ENCODE measurements at places on chromosomes 4 and X.

GRCh38 chr4:27009539-27009938 lies 148.9 kb downstream of the STIM2 start:
- DNase-seq = no peak

DNA sequence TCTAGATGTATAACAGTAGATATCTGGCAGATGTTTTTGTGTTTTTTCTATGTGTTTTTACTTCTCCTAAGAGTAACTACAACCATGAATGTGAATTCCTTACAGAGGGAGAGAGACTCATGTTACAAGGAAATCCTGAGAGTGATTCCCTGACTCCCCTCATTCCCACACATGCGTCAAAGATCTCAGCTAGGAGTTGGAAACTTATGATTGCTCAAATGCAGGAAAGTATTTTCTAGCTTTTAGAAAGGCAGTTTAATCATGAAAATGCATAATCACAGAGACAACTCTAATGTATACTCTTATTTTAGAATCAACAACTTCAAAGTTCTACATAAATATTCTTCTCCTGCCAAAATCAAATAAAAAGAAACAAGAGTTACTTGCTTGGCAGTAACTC lies 121.8 kb downstream of the PDE5A start:
- DNase-seq = no peak

DNA sequence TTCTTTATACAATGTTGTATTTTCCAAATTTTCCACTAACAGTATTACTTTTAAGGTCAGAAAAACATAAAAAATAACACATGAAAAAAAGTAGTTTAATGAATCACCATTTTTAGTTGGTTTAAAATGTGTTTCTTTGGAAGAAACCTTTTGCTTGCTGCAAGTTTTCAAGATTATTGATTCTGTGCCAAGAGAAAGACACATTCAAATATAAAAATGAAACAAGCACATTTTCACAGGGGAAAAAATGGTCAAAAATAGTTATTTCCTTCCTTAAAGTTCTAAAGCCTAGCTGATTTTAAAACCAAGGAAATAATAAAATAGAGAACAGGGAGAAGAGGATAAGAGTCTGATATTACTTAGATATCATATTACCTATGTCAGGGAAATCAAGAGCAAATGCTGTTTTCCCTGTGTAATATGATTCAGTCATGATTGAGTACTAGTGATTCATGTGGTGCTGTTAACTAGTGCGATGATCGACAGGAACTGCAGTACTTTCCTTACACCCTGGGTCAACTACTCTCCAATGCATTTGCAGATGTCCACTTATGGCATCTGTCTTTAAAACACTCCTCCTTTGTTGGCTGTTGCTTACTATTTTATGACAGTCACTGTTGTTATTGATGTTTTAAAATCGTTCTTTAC lies 103.8 kb downstream of the CAMK2D start:
- DNase-seq = no peak

DNA sequence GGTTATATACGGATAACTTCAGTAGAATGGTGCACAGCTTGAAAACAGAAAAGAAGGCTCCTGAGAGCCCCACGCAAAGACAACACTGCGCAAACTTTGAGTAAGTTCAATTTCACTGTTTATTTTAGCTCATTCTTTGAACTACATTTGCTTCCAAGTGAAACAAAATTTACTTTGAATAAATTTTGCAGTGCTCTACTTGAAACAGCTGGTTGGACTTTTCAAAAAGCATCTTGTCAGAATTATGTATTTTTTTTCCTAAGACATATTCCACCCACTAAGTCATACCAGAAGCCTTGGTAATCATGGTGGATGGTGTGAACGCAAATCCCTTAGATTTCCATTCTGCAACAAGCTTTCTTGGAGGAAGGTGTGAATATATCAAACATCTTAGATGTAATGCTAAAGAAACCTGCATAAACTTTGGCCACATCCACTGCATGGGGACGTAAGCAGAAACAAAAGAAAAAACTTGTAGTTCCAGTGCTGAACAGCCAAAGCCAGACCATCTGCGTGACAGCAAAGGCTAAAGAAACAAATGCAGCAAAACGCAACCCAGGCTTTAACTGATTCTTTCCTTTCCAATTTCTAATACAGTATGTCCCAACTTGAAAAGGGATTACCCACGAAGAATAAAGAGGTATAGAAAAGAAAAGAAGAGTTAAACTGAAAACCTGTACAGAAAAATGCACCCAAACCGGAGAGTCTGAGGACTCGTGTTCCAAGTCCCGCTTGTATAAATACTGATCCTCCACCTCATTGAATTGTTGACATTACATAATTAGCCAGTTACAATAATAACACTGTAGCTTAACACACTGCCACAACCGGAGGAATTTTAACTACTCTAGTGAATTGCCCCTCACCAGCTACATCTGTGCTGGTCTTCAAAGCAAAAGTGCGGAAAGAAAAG lies 90.9 kb downstream of the SH3RF1 start:
- DNase-seq = no peak

DNA sequence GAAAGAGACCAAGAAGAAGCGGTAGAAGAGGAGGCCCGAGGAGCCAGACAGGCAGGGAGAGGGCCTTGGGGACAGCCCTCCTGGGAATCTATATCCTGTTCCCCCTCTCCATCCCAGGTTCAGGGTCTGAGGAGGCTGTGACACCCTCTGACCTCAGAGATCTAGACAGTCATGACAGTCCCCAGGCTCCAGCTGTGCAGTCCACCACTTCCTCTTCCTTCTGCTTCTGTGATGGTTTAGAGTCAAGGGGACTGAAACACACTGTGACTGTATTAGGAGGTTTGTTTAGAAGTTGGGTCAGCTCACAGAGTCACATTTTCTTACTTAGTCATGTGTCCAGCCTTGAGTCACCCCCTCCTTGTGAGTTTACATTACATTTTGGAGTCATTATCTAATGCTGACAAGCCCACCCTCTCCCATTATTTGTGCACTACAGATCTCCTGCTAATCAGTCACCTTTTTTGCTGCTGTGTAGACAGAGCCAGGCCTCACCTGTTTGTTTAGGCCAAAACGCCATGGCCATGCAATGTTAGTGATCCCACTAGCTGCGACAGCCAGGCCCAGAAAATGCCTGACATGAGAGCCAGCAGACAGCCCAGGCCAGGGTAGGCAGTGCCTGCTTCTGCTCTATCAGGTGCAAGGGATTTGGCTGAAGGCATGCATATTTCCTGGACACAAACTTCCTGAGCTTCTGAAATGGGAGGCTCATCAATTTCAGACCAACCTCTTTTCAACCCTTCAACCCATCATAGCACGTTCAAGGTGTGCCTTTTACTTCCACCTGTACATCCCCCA lies 26.0 kb downstream of the MANBA start:
- DNase-seq = peak; percentile 17

DNA sequence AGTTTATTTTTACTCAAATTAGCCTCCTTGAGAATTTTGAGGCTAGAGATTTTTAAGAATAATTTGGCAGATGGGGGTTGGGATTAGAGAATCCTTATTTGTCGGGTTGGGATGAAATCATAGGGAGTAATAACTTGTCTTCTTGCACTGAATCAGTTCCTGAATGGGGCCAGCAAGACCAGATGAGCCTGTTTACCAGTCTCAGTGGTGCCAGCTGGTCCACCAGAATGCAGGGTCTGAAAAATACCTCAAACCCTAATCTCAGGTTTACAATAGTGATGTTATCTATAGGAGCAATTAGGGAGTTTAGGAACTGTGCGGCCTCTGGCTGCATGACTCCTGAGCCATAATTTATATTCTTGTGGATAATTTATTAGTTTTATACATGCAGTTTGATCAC lies 705.9 kb upstream of the AGA start:
- DNase-seq = no peak

GRCh38 chrX:139204898-139205667 lies 325.5 kb upstream of the F9 start:
- no peak for DNase-seq

- DNase-seq = no peak
Observed at GRCh38 chr4:98262431-98262830, 1.2 kb downstream of the RAP1GDS1 start.

- DNase-seq = no peak
Observed at GRCh38 chrX:132094164-132094563, 33.7 kb downstream of the FRMD7 start.

GRCh38 chrX:143298663-143299241 lies 218.5 kb downstream of the SPANXN3 start:
- no peak for DNase-seq
